IPS-NIHi11 (cell line): ENCODE measurements at places on chromosomes 16 and 17.

DNA sequence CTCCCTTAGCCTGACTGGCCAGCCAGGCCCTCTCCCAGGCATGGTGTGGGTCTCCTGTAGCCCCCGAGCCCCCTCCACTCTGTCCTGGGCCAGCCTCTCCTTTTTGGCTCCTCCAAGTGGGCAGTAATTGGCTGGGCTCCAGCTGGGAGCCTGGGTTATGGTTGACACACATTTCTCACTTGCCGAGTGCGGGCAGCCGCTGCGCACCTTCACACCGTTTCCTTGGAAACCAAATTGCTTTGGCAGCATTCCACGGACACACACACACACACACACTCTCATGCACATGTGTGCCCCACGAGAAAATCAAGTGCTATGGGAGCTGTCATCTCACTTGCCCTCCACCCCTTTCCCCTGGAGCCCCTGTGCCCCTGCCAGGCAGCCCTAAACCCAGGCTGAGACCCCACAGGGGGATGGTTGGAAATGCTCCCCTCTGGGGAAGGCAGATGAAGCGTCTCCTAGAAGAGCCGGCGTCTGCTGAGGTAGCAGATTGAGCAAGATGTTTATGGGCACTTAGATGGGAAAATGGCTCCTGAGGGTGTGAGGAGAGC, 402.7 kb upstream of the TNRC6C start:
- DNase-seq = no peak

- DNase-seq = no peak
Observed at GRCh38 chr16:8941718-8942344, 21.9 kb downstream of the USP7 start.

DNA sequence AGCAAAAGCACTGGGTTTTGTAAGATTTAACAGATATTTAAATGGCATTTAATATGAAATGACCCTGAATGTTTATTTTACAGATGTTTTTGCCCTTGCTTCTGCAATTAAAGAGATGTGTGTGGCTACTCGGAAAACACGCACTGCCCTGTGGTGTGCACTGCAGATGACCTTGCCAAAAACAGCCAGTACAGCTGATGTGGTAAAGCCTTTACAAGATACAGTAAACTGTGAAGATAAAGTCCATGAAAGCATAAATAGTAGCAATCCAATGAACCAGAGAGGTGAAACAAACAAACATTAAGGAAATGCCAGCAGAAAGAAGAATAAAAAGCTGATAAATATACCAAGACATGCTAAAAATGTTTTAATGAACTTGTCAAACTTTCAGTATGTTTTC, 15.7 kb downstream of the CCDC43 start:
- no peak for DNase-seq

GRCh38 chr17:81514489-81514738, 1.8 kb upstream of the ACTG1 start:
- no peak for DNase-seq

DNA sequence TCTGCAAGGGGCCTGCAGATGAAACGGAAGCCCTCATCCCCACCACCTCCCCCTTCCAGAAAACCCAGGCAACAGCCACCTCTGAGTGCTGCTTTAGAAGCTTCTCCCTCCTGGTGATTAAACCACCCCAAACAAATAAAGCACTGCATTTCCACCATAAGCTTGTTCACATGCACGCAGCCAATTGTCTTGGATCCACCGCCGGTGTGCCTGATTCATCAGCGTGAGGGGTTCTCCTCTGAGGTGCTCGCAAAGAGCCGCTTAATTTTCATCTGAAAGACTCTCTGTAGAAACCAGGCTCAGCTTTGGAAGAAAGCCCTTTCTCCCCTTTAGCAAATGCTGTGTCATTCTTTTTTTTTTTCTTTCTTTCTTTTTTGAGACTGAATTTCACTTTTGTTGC, 155.2 kb upstream of the EEF2KMT start:
- DNase-seq = peak; percentile 44

DNA sequence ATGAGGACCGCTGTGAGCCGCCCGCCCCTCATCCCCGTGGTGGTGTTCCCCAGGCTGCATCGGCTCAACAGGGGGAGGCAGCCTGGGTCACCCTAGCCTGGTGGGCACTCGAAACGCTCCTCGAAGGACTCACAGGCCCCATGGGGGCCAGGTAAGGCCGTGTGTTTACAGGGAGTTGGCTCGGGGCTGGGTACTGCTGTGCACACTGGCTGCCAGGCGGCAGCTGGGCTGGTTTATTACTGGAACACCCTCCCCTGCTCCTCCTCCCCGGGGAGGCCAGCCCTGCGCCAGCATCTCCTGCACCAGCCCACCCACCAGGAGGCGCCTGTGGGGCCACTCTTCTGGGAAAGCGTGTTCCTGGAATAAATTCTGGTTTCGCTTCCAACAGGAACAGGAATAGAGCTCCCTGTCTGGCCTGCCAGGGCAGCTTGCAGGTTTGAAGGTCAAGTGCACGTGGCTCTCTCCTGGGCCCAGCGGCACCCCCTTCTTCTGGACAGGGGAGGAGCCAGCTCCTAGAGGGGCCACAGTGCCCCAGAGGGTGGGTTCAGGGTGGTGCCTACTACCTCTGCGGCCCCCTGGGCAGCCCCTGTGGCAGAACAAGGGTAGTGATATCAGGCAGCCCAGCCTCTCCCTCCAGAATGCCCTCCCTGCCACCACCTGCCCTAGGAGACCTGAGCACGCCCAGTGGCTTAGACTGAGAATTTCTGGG, 11.3 kb downstream of the MCRIP1 start:
- peak; percentile 85 for DNase-seq

- DNase-seq = no peak
Observed at GRCh38 chr17:42844271-42844670, at the start of gene AOC2. TSS of gene AOC2 (plus strand) at chr17:42844580. CDS start at chr17:42844627, 47 bp downstream.

GRCh38 chr17:56656701-56657327, 63.3 kb downstream of the NOG start:
- DNase-seq = no peak

- no peak for DNase-seq
Observed at GRCh38 chr16:6827931-6828330, 504.7 kb upstream of the RBFOX1 start.

DNA sequence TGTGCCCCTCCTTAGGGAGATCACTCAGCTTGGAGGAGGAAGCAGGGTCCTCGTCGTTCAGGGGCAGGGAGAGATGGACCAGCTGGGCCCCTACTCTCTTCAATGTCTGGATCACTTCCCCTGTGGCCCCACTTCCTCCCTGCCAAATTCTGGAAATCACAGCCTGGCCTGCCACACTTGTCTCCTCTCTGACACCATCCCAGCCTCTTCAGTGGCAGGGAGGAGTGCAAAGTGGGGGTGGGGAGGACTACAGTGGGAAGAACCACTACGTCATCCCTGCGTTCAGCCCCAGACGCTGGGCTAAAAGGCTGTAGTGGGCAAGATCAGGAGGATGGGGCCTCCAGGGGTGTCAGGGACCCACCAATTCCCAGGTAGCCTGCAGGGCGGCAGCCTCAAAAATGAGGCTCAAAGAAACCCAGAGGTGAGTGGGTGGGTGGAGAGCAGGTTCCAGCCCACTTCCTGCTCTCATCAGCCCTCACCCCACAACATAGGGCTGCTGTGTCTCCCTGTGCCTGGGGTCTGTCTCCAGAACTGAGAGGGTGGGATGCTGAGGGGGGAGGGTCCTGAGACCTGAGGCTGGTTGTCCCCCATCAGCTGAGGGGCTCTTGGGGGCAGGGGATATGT, 25.0 kb upstream of the TAC4 start:
- DNase-seq = no peak

- DNase-seq = no peak
Observed at GRCh38 chr16:82999711-83000110, 372.9 kb downstream of the CDH13 start.

DNA sequence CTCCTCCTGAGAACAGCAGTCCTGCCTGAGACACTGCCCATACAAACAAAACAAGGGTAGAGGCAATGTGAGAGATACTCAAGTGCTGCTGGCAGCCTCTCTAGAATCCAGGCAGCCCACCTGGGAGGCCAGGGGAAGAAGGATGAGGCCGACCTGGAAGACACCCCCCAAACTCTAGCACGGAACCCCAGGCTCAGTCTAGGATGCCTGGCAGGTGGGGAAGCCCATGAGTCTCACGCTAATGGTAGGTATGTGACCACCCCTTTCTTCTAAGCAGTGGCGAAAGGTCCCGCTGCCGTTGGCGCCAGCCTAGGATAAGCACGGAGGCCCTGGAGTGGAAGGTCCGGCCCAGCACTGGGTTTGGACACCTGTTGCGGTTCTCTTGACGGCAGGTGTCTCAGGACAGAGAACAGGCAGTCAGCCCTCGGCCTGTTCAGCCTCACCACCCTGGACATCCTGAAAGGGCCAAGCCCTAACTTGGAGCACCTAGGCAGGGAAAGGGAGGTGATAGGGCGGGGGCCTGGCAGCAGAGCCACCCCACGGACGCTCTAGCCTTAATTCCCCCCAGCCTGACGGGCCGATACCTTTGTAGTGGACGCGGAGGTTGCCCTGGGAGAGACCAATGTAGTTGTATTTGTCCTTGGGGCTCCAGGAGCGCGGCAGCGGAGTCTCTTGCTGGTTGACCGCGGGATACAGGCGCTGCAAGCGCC, 487 bp downstream of the RANBP10 start:
- DNase-seq = peak; percentile 29

GRCh38 chr17:82449883-82450356, 632 bp downstream of the CYBC1 start:
- no peak for DNase-seq

- DNase-seq = no peak
Observed at GRCh38 chr16:88200896-88201185, 181.9 kb upstream of the ZNF469 start.

- no peak for DNase-seq
Observed at GRCh38 chr16:19645557-19645981, 72.5 kb downstream of the KNOP1 start.

DNA sequence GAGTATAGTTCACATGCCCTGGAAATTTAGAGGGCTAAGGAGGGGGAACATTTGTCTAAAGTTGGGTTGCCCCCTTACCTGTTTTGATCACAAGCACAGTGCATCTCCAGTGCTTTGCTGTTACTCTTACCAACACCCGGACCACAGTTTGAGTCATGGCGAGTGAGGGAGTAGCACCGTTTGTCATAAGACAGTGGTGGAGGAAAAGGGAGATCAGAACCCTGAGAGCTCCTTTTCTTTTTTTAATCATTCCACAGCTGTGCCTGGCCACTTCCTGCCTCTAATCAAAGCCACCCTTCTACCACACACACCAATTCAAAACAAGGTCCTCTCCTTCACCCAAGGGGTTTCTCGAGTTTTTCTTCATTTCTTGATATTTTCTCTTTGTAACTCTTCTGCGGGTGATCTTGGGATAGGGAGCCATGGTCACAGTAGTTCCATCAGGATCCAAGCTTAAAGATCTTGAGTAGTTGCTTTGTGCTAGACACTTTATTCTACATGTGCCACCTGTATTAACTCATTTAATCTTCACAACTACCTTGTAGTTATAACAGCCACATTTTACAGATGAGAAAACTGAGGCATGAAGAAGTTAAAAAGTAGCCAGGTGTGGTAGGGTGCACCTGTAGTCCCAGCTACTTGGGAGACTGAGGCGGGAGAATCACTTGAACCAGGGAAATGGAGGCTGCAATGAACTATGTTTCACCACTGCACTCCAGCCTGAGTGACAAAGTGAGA, 5.0 kb upstream of the MYL4 start:
- DNase-seq = no peak

- DNase-seq = no peak
Observed at GRCh38 chr17:20852239-20852989, 190.4 kb downstream of the USP22 start.

DNA sequence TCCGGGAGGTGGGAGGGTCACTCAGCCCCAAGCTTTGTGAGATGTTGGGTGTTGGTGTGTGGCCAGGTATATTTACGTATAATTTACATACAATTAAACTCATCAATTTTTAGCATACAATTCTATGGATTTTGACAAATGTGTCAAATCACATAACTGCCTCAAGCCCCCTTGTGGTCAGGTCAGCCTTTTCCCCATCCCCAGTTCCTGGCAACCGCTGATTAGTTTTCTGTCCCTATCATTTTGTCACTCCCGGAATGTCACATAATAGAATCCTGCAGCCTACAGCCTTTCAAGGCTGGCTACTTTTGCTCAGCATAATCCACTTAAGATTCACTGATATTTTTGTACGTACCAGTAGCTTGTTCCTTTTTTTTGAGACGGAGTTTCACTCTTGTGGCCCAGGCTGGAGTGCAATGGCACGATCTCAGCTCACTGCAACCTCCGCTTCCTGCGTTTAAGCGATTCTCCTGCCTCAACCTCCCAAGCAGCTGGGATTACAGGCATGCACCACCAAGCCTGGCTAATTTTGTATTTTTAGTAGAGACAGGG, 19.3 kb upstream of the RAI1 start:
- no peak for DNase-seq

DNA sequence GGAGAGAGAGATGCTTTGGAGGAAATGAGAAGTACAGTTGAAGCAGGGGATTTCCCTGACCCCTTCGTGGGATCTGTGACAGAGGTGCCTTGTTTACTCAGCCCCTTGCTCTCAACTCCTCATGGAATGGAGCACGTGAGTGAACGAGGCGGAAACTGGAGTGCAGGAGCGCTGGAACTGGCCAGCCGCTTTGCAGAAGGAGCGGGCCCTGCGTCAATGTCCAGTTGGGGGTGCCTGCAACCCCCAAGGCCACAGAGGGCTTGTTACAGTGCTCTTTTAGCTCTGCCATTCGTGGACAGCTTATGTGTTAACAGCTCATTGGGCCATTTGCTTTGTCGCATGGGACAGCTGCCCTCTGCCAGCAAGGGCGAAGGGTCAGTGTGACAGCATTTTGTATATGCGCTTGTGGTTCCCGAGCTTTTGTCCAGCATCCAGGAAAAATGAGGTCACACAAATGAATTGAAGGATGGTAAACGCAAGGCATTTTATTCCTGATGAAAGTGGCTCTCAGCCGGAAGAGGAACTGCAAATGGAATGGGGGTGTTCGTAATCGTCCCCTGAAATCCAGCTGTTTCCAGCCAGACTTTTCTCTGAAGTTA, 1395.1 kb downstream of the CDH8 start:
- no peak for DNase-seq
